Glutamatergic neuron (in vitro differentiated cells): ENCODE measurements at places on chromosomes 7 and 10.

DNA sequence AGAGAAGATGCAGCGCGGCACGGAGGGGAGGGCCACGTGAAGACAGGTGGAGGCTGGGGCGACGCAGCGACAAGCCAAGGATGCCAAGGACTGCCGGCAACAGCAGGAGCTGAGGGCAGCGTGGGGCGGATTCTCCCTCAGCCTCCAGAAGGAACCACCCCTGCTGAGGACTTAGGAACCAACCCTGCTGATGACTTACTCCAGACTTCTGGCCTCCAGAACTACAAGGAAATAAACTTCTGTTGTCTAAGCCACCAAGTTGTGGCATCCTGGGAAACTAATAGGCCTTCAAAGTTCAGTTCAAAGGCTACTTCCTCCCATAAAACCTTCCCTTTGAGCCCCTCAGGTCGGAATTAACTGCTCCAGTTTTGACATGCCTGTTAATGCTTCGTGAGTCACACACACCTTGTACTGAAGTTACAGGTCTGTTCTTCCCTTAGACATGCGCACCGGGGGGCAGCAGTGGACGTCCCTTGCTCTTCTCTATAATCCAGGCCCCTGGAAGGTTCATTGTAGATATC lies 88.4 kb upstream of the RHEB start:
- no peak for DNase-seq

- no peak for DNase-seq
Observed at GRCh38 chr10:37885850-37886249, 28.4 kb upstream of the ZNF248 start.

DNA sequence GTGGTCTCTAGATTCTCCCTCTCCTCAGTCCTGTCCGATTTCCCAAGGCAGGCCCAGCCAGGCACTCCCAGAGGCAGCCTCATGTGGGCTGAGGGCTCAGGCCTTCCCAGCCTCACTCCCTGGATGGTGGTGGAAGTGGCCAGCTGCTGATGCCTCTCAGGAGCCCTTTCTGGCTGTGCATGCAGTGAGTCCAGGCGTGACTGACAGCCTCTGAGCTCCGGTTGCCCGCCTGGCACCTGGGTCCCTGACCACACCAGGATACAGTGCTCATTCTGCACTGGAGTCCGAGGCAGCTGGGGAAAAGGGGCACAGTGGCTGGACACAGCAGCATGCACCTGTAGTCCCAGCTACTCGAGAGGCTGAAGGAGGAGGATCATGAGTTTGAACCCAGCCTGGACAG lies 132.6 kb downstream of the CUL2 start:
- no peak for DNase-seq

DNA sequence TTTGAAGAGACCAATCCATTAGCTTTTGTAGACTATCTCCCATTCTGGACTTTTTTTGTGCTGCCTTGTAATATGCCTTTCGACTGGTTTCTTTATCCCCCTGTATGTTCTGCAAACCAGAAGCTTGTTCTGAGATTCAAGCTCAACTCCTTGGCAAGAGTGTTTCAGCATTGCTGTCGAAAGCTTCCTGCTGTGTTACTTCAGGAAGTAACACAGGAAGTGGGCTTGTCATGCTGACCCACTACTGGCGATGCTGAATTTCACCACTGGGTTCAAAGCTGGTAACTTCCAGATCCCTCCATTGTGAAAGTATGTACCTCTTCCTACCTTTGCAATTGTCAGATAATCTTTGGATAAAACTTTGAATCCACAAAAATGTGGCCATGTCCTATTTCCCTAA lies 57.9 kb upstream of the INSYN2A start:
- no peak for DNase-seq

- DNase-seq, result no peak
Observed at GRCh38 chr7:157839672-157840167, 502.9 kb downstream of the DNAJB6 start.

DNA sequence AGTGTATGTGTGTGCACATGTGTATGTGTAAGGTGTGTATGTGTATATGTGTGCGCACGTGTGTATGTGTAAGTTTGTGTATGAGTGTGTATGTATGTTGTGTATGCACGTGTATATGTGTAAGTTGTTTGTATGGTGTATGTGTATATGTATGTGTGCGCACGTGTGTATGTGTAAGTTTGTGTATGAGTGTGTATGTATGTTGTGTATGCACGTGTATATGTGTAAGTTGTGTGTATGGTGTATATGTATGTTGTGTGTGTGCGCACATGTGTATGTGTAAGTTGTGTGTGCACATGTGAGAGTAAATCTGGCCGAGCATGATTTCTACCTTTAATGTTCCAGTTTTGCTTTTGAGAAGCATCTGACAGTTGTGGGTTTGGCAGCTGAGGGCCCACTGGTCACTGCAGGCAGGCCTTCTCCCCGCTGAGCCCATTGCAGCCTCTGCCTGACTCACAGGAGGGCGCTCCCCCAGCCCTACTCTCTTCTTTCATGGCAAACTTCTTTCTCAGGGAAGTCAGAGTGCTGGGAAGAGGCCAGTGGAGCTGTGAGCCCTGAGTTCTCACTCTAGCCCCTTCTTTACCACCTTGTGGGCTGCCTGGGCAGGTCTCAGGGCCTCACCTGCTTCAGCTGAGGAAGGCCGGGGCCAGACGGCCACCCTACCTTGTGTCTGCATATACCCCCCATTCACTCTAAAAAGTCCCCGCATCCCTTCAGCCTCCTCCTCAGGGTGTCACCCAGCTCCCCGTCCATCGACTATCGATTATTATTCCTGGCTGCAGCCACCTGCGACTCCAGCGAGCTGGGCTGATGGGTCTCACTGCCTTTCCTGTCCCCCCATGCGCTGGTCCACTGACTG lies 11.2 kb downstream of the WDR86 start:
- DNase-seq, result no peak
